Suprapubic skin (tissue), 4 donors: ENCODE measurements at places on chromosomes 5 and 9.

GRCh38 chr5:178162481-178162880 lies 8.8 kb upstream of the NHP2 start:
- peak; percentile 36 for DNase-seq

GRCh38 chr5:122790354-122791103 lies 15.6 kb downstream of the SNX2 start:
- no peak for DNase-seq

DNA sequence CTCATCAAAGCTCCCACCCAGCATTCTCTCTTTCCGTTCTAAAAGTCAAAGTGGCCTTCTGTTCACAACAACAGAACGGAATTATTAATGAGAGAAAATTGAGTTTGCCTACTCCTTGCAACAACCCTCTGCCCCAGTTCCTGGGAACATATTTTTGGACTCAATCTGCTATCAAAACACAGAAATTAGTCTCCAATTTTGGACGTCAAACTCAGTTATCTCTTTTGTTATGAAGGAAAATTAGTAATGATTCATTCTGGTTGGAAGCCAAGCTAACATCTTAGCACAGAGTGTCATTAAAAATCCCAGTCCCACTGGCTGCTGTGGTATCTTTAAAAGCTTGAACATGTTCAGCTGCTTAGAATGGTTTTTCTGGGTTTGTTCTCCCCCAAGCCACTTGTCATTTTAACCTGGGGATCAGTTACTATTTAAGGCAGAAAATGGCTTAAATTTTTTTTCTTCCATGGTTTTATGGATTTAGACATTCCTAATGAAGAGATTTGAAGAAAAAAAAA lies 343.2 kb downstream of the TRIM32 start:
- DNase-seq, result no peak

DNA sequence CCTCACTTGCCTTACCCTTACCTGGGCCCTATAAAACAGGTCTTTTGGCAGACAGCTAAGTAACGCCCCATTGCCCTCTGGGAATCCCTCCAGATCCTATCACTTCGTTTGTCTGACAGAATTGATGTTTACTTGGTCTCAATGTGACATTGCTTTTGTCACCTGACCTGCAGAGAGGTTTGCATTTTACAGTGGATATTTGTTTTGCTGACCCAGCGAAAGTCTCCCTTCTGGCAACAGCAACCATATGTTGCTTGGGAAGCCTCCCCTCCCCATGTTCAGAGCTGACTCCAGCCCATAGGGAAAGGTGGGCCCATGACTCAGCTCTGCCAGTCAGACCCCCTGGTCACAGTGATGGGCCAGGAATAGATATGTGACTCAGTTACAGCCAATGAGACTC lies 54.0 kb upstream of the LARP1 start:
- no peak for DNase-seq
